ENCODE measurements at places on chromosomes 5 and 9.

GRCh38 chr9:90024823-90025222 is 420.0 kb downstream of the GADD45G start:
- no peak for DNase-seq

GRCh38 chr5:68316469-68316868 is 100.9 kb downstream of the PIK3R1 start:
- DNase-seq: no peak

- peak; percentile 1 for DNase-seq
These were observed 57.4 kb upstream of the PTCH1 start for GRCh38 chr9:95574176-95574575.

GRCh38 chr5:178223828-178224335 is 8.7 kb downstream of the PHYKPL start:
- DNase-seq: no peak

DNA sequence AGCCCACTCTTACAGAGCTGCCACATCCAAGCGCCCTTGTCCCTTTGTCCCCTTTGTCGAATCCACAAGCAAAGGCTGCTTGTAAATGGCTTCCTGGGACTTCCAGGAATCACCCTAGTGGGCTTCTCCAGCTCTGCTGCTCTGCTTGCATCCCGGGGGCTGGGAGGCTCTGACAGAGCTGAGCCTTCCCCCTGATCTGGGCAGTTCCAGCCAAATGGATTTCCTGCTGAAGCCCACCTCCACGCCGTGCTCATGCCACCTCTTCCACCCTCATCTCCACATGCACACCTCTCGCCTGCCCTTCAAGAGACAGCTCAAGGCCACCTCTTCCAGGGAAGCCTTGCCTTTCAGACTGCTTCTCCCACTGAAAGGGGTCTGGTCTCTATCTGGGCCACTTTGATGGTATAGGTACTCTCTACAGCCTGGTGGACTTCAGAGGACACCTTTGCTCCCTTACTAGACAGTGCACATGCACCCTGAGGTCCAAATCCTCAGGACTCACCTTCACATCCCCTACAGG is 106.2 kb downstream of the LHFPL2 start:
- DNase-seq: no peak

GRCh38 chr9:127221695-127222094 is 42.9 kb upstream of the GARNL3 start:
- DNase-seq: no peak

GRCh38 chr5:130323804-130324454 is 419.7 kb downstream of the CHSY3 start:
- peak; percentile 73 for DNase-seq

- no peak for DNase-seq
These were observed at the start of gene ARHGEF37 for GRCh38 chr5:149581192-149581861. Gene ARHGEF37, plus strand, starts transcription at chr5:149581498. Its CDS starts 16,272 bp downstream, at chr5:149597770.

- DNase-seq: no peak
These were observed 19.9 kb downstream of the ENHO start for GRCh38 chr9:34502891-34503290.

DNA sequence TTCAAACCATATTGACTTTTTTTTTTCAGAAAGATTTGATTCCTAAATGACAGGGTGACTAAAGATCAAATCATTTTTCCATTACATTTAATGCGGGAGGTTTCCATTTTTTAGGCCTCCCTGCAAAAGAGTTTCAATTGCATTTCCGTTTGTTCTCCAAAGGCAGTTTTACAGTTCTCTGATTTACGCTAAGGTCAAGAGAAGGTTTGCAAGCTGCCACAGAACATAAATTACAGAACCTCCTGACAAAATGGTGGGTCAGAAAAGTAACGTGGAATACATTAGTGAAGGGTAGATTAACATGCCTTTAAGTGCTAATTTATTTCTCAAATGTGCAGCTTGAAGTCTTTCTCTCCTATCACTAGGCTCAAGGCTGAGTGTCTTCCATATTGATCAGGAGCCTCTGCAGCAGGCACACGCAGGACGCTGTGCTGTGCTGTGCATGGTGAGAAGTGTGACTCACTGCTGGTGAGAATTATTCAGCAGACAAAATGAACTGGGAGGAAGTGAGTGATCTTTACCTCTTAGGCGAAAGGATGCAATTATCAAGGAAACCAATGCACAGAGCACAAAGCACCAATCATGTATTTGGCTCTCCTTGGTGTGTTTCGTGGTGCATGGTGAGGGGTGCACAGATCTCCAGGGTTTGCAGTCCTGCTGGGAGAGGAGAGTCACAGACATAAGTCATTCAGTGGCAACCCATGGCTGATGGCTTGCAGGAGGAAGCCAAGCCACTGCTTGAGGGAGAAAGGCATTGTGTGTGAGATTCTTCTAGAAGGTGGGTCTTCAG is 136.3 kb downstream of the TENT4A start:
- DNase-seq: no peak

GRCh38 chr5:61758711-61759110 is 426.7 kb downstream of the ZSWIM6 start:
- no peak for DNase-seq

DNA sequence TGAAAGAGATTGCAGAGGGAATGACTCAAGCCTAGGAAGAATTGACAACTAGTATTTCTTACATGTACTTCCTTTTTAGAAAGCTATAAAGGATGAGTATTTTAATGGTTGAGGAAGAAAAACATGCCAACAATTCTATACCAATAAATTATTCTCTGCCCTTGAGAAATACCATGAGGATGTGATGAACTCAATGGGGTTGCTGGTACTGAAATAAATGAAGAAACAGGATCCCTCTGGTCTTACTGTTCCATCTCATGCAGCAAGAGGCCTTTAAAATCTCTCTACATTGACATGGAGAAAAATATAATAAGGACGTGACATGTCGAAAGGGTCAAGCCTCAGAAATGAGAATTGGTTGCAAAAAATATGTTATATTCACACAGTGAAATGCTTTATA is 477.3 kb downstream of the GABRG2 start:
- DNase-seq: no peak

DNA sequence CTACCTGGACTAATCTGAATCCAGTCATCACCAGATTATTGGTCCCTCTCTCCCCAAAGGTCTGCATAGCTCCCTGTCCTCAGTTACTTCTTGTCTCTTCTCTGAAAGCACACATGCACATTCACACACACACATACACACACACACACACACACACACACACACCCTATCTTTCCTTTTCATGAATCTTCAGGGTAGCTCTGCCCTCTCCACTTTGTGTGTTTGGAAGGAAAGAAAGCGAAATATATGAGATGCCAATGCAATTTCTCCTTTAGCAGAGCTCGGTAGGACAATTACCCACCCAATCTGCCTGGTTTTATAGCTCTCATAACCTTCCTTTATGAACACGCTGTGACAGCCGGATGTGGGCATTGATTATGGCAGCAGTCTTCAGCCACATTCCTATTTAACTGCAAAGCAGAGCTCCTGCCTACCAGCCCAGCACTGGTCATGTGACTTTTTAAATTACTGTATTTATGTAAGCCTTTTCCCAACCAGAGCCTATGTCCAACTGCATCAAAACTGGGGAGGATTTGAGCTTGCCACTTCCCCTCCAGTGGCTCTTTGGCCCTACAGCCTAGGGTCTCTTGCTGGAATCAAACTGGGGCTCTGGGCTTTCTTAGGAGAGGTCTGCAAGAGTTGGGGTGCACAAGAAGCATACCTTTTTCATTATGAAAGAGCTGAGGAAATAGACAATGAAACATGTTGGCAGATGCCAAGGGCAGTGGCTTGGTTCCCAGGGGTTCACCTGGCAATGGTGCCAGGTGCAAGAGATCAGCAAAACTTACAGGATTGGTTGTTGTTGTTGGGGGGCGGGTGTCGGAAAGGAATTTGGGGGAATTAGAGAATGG is 20.8 kb upstream of the MATR3 start:
- peak; percentile 45 for DNase-seq

DNA sequence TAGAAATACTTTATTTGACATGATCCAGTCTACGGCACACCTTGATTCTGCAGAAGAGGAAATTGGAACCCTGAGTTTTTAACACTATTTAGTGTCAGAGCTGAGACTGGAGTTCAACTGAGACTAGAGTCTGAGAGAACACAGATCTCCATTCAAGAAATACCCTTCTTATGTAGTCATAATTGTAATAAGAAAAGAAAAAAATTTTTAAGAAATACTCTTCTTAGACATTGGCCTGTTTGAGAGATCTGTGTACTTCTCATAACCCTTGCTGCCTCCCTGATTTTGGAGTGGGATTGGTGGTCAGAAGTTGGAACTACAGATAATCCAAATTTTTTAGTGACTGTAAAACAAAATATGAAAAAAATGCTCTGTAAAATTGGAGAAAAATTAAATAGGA is 253.4 kb downstream of the ARRDC3 start:
- DNase-seq: no peak

GRCh38 chr5:40571729-40572128 is 108.0 kb upstream of the PTGER4 start:
- peak; percentile 30 for DNase-seq

GRCh38 chr5:102762095-102762534 is 7.0 kb downstream of the PAM start:
- DNase-seq: no peak

GRCh38 chr5:124456249-124456648 is 290.2 kb downstream of the ZNF608 start:
- DNase-seq: no peak

- no peak for DNase-seq
These were observed 85.9 kb upstream of the HTR4 start for GRCh38 chr5:148740079-148740858.

DNA sequence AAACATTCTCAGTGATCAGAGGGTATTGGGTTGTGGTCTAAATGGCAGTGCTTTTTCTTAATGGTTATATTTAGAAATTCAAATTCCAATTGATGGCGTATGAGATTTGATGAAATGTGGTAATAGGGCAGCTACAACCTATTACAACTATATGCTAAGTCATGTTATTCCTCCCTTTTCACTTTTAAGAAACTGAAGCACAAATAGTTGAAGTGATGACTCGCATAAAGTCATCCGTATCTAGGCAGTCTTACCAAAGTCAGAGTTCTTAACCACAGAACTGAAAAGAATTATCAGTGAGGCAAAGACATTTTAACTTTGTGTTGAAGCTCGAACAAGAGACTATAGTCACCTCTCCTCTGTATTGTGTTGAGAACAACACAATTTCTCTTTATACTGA is 28.2 kb downstream of the C9orf152 start:
- DNase-seq: peak; percentile 41

GRCh38 chr5:54311176-54311677 is 854 bp upstream of the ARL15 start:
- DNase-seq: peak; percentile 7

DNA sequence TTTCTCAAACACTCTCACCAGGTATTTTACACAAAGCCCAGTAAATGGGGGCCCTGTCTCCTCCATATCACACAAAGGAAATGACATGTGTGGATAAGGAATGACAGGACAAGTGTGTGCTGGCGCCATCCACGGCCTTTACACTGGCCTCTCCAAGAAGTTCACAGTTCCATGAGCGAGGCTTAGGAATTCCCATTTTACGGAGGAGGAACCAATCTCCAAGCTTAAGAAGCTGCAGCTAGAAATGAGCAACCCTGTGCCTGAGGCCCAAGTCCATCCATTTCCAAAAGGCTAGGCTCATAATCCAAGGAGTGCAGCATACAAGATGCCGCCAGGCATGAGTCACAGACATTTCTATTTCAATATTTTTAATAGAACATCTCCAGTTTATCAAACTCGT is 203.4 kb downstream of the AUH start:
- DNase-seq: no peak

Data from AML-193 (cell line).